Purkinje cell (primary cell): ENCODE measurements at places on chromosomes 12 and 14. TPM values are rescaled to one million over a fixed set of nuclear protein-coding genes. Genes with fewer than 3 reads are reported as not detected.

Gene DHRS2
- not detected in 2 replicates for polyA plus RNA-seq

Gene KCNK10
- polyA plus RNA-seq = 1.1 TPM in 1 of 2 replicates, not detected in the other

Gene LARP4
- polyA plus RNA-seq = 47.8 and 62.6 TPM in 2 replicates

Gene TSPAN11
- polyA plus RNA-seq = 0.60 and 1.5 TPM in 2 replicates

Gene ATF1
- 9.5 and 13.3 TPM in 2 replicates for polyA plus RNA-seq

Gene ARHGDIB
- 8.2 TPM in 1 of 2 replicates, not detected in the other for polyA plus RNA-seq

Gene PLEKHA5
- 29.6 and 36.8 TPM in 2 replicates for polyA plus RNA-seq

Gene GOLGA3
- 3.4 and 4.3 TPM in 2 replicates for polyA plus RNA-seq

Gene GPATCH2L
- 15.3 and 22.5 TPM in 2 replicates for polyA plus RNA-seq
